ENCODE measurements at places on chromosomes 1 and 21. TPM values are rescaled to one million over a fixed set of nuclear protein-coding genes. Genes with fewer than 3 reads are reported as not detected.

DNA sequence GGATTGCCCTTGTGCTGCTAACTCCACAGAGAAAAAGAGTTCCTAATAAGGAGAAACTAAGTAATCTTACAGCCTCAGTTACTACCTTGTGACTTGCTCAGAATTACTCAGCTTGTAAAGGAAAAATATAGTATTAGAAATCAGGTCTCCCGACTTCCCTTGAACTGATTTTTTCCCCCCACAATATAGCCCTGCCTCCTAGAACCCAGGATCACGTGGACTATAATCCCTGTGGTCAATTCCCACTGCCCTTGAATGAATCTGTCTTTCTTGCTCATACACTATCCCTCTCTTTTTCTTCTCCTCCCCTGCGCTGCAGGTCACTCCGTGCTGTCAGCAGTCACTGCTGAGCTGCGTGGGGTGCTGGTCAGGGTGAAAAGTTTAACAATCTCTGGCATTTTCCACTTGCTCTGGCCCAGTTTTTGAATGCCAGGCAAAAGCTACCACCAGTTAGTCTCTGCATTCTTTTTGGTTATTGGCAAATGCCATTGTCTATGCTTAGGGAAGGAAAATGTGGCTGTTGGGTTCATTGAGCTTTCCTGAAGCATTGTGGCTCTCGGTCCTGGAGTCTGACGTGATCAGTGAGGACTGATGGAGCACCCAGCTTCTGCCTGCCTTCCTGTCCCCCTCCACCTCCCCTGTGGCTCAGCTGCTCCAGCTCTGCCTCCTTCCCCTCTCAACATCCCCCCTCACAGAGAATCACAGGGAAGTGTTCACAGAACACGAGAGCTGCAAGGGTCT lies 1.9 kb upstream of the MYOC start:
- DNase-seq = no peak

CELA2B gene
- 0.32 TPM for polyA plus RNA-seq

GRCh38 chr1:226157761-226158316 lies 28.7 kb downstream of the ACBD3 start:
- DNase-seq = no peak

CAPN8 gene
- polyA plus RNA-seq = 2.8 TPM

DNA sequence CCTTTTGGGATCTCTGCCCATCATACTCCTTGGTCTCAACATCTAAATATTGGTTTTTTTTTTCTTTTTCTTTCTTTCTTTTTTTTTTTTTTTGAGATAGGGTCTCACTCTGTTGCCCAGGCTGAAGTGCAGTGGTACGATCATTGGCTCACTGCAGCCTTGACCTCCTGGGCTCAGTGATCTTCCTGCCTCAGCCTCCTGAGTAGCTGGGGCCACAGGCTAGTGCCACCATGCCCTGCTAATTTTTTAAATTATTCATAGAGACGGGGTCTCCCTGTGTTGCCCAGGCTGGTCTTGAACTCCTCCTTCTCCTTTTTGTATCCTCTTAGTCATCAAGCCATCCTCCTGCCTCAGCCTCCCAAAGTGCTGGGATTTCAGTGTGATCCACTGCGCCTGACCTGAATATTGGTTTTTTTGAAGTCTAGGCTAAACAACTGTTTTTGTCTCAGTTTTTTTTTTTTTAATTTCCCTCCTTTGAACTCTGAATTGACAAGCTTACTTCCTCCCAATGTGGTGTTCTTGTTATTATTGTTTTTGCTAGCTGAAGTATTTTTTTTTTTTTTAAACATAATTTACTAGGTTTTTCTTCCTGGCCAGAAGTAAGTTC lies 30.9 kb downstream of the MAPKAPK2 start:
- no peak for DNase-seq

- no peak for DNase-seq
These were observed 97.5 kb upstream of the LBR start for GRCh38 chr1:225525377-225525776.

HSD3B1 gene
- 0.40 TPM for polyA plus RNA-seq

DNA sequence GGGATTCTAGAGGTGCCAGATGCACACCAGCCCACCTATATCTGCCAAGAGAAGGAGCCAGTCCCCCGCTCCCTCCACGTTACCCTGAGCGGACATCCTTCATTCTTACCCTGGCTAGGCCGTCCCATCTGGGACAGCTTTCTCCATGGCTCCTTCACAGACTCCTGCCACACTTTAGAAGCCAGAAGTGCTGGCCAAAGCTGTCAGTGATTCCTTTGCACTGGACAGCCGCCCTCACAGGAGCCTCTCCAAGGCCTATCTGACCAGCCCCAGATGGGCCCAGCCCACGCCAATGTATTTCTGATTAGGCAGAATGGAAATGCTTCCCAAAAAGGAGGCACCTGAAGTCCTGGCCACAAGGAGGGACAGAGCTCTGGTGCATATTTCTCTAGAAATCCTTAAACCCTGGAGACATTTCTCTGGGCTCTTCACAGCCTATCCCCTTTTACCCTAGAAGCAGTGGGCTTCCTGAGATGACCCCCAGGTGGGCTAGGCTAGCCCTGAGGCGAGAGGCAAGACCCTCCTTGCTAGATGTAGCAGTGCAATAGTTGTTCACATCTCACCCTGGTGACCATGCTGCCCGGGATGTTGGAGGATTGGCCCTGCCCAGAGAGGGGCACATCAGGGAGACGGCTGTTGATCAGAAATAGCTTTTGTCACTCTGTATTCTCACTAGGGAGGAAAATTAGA lies 44.1 kb downstream of the RASSF5 start:
- DNase-seq = no peak
